Stimulated activated CD4-positive, alpha-beta T cell treated with anti-CD3 and anti-CD28 coated beads, Interleukin-4, amount 100 ng/mL, for 48 hours (primary cell): ENCODE measurements at places on chromosomes 7 and 10.

GRCh38 chr10:132443983-132444876 lies 47.2 kb downstream of the PWWP2B start:
- DNase-seq: no peak

- no peak for DNase-seq
These were observed 51.7 kb downstream of the SMURF1 start for GRCh38 chr7:99092064-99092720.

DNA sequence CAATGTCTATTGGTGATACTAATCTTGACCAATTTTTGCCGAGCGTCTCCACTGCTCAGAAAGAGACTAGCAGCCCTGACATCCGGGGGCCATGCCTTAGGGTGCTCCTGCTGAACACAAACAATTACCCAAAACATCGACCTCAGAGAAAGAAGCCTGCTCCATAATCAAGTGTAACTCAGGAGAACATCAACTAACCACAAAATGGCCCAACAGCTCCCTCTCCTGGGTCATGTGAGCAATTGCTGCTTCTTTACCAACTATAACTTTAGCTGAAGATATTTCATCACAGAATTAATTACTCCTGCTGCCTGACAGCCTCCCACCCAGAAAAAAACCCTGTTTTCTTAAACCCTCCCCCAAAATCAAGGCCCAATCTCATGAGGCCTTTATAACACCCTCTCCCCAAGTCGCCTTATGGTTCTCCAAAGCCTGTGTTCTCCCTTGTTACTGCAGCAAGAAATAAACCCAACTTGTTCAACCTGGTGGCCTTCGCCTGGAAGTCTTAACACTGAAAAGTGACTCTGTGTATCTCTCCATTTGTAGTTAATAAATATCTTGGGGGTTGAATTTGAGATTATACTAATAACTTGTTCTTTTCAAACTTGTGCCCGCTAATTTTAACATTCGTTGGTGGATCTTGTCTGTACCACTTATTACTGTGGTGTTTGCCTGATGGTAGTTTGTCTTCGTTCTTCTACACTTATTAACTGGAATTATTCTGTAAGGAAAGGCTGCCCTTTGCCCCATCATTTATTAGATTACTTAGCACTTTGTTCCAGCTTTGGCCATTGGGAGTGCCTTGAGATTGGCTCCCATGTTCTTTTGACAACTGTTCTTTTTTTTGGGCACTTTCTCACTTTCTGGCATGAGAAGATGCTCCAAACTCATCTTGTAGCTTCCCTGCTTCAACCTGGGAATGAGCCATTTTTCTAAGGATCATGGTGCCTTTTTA lies 21.2 kb upstream of the RAMP3 start:
- peak; percentile 46 for DNase-seq

DNA sequence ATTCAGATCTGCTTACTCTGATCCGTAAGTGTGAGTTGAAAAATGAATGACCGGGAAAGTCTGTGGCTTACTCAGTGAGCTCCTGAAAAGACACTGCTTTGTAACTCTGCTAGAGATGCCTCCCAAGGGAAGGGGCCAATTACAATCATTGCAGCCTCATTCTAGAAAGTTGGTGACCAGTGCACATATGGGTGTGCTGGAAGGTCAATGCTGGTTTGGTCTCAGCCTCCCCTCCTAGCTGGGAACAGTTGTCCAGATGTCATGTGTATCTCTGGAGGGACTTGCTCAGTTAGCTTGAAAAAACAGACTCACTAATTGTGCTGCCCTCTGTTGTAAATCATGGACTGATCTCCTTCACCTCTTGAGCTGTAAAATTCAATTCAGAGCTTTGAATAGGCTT lies 405.0 kb downstream of the ADRA2A start:
- DNase-seq: no peak

- no peak for DNase-seq
These were observed 72.7 kb downstream of the PLCE1 start for GRCh38 chr10:94066411-94066810.
